Muscle of leg (tissue), 16 donors: ENCODE measurements at places on chromosomes 5 and 9. TPM values are rescaled to one million over a fixed set of nuclear protein-coding genes. Genes with fewer than 3 reads are reported as not detected.

Gene TTC1
- 44.4 TPM for total RNA-seq

Gene NUDT2
- total RNA-seq, result 22.5 TPM

Gene BSPRY
- total RNA-seq, result 0.22 TPM

Gene RNF183
- total RNA-seq, result 0.04 TPM

Gene SPATA31A3
- not detected for total RNA-seq

Gene FOXD1
- total RNA-seq, result 0.35 TPM

Gene NEUROG1
- not detected for total RNA-seq

Gene NMUR2
- 0.18 TPM for total RNA-seq

Gene SLC9A3
- total RNA-seq, result 1.2 TPM

Gene ARL14EPL
- total RNA-seq, result 0.09 TPM

Gene FTMT
- not detected for total RNA-seq

Gene FAM169A
- total RNA-seq, result 0.62 TPM

Gene CDH18
- 13.4 TPM for total RNA-seq

Gene CARD9
- 1.2 TPM for total RNA-seq

Gene CNTFR
- 22.1 TPM for total RNA-seq

Gene MARVELD2
- 0.31 TPM for total RNA-seq

Gene OLFML2A
- 100 TPM for total RNA-seq

Gene ITGA1
- total RNA-seq, result 36.5 TPM

Gene WNT8A
- total RNA-seq, result not detected

Gene SLC25A2
- total RNA-seq, result 0.22 TPM

Gene IL13
- total RNA-seq, result not detected

Gene FRRS1L
- 1.9 TPM for total RNA-seq
